ENCODE measurements at places on chromosomes 5 and 9. TPM values are rescaled to one million over a fixed set of nuclear protein-coding genes. Genes with fewer than 3 reads are reported as not detected.

AFF4 gene
- 68.6 TPM for total RNA-seq

GRCh38 chr9:125861405-125862058 lies 114.4 kb downstream of the PBX3 start:
- DNase-seq = no peak

AJM1 gene
- 3.5 TPM for total RNA-seq

DNA sequence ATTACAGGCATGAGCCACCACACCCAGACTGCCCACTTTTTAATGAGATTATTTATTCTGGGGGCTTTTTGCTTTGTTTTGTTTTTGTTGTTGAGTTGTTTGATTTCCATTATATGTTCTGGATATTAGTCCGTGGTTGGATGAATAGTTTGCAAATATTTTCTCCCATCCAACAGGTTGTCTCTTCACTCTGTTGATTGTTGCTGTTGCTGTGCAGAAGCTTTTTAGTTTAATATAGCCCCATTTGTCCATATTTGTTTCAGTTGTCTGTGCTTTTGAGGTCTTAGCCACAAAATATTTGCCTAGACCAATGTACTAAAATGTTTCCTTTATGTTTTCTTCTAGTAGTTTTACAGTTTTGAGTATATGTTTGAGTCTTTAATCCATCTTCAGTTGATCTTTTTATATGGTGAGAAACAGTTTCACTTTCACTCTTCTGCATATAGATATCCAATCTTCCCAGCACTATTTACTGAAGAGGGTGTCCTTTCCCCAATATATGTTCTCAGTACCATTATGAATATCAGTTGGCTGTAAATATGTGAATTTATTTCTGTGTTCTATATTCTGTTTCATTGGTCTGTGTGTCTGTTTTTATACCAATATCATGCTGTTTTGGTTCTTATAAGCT lies 30.2 kb upstream of the TBCA start:
- DNase-seq = no peak

DNA sequence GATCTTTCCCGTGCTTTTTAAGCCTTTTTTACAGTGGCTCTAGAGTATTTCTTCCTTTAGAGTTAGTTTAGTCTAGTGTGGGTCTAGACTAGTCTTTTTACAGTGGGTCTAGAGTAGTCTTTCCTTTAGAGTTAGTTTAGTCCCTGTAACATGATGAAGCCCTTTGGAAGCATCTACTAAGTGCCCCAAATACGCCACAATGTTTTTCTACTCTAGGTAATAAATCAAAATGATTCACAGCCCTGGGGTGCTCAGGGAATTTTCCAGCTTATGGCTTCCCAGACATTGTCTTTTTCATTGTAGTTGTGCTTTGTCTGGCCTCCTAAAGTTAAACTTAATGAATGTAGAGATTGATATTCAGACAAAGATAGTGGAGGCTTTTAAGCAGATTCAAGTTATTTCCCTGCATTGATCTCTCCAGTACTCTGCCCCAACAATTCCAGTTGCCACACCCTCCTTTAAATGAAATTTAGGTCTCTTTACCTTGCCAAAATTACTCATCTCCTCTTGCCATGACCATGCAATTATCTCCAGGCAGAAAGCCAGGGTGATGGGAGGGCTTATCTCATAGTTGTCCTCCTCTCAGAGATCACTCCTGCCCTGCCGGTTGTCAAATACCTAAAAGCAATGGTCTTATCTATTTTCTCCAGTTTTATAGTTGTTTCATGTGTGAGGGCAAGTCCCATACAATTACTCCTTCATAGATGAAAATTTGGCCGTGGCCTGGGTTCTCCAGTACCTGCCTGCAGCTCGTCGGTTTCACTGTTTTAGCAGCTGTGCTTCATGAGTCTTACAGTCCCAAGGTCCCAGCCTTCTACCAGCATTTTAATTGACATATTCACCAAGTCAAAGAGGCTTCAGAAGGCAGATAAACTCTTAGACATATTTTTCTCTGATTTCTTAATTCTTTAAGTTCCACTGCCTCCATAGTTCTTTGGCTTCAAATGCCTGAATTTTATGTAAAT lies 794.0 kb upstream of the COX7C start:
- no peak for DNase-seq

DNA sequence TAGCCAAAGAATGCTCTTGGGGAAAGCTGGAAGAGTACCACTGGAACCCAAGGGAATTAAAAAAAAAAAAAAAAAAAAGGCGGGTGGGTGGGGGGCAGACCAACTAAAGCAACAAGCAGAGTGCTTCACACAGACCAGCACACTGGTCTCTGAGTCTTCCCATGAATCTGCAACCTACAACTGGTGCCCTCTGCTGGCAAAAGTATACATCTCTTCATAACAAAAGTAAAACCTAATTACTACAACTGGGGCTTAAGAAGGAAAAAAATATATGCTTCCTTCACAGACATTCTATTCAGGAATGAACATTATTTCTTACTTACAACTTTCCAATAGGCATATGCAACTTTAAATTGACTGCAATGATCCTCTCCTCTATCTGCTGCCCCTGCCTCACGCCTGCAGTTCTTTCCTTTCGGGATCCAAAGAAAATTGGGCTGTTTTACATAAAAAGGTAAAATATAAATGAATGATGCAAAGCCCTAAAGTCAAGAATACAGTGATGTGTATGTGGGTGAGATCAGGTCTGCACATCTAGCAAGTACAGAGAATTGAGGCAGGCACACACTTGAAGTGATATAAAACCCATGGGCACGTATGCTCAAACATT lies 7.2 kb upstream of the KLHL3 start:
- DNase-seq = no peak

ADCY2 gene
- 0.59 TPM for total RNA-seq

DNA sequence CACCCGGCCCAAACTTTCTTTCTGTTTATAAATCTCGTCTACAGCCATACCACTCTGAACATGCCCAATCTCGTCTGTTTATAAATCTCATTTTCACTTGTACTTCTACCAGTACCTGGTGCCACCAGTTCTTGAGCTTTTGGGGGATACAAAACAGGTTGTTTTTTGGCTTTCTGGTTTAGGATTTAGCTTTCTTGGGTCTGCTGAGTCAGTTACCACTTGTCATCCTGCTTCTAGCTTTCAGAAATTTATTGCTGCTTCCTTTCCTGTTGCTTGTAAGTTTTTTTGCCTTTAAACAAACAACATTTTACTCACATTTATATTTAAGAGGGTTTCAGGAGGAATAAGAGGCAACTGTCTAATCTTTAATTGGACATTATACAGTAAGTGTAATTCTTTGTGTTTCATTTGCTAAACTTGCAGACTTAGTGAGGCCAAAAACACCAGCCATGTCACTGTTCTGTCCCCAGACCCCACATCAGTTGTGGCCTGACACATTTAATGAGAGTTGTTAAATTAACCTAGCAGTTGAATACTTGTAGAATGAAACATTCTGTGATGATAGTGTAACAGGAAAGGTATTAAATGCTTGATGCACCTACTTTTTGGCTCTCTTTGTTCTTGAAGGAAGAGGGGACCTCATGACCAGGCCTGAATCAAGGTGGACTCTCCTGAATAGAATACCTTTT lies 11.8 kb downstream of the NDFIP1 start:
- DNase-seq = no peak

DNA sequence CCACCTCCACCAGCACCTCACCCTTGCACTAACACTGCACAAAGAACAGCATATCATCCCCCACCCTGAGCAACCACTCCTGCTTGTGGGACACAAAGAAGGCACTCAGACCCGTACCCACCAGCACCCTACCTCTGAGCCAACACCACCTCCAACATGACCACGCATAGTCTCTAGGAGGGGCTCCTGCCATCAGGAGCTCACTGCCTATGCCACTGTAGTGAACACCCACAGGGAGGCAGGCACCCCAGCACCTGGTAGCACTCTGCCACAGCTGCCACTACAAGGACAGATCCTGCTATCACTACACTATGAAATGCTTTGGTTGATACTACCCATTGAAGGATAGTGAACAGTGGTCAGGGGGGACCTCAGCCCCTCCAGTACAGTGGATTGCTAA lies 395.6 kb upstream of the GRAMD2B start:
- no peak for DNase-seq

- no peak for DNase-seq
Measured at GRCh38 chr5:77204967-77205366, 5.5 kb upstream of the PDE8B start.

DNA sequence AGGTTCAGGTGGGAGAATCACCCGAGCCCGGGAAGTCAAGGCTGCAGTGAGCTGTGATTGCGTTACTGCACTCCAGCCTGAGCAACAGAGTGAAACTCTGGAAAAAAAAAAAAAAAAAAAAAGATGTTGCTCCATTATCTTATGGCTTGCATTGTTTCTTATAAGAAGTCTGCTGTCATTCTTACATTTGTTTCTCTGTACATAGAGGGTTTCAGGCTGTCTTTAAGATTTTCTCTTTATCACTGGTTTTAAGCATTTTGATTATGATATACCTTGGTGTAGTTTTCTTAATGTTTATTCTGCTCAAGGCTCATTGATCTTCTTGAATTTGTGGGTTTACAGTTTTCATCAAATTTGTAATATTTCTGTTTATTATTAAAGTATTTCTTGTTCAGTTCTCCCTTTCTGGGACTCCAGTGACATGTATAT lies 35.2 kb downstream of the MVB12B start:
- DNase-seq = no peak

All from lower lobe of right lung (tissue), 2 donors.